ENCODE measurements at places on chromosomes 3 and 15.

DNA sequence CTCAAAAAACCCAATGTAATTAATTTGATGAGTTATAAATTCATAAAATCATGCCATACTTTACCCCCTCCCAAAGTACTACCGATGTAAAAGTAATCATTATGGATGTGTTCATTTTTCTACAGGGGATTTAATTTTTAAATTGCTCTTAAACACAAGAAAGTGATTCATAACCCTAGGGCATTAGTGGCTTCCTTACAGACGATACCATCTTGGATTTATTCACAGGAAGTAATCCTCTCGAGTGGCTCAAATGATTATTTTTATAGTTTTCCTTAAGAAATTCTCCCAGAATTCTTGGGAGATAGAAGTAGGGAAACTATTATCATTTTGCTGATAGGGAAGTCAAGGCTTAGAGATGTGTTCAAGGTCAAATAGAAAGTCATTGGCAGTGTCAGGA, 80.9 kb downstream of the PEX5L start:
- no peak for DNase-seq

- no peak for DNase-seq
Observed at GRCh38 chr15:40737048-40737447, 18.0 kb downstream of the RMDN3 start.

DNA sequence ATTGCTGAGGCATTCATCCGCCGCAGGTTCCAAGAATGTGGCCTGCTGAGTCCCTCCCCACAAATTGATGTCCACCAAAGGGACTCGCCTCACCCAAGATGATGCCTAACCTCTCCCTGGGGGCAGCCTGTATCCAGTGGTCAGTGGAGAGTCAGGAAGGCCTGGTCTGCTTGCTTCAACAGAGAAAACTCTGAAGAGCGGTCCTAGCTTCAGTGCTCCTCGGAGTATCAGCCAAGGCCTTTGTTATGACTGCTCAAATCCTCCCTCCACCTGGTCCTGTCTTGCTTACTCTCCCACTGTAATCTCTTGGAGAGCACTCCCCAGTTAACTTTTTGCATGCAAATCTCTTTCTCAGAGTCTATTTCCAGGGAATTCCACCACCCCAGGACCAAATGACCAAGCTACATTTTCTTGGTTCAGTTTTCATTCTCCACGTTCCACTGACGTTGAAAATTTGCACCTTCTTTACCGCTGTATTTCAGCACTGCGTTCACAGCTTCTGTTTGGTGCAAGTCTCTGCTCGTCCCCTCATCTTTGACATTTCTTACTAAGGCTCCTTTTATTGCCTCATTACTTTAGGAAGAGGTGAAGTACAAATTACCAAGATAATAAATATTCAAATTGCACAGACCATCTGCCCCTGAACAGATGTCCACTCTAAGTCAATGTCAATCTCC, 22.3 kb downstream of the CMTM7 start:
- no peak for DNase-seq

GRCh38 chr15:56292546-56293316, 49.1 kb upstream of the RFX7 start:
- DNase-seq, result no peak

- DNase-seq, result no peak
Observed at GRCh38 chr3:106212665-106213222, 343.9 kb upstream of the CBLB start.

- no peak for DNase-seq
Observed at GRCh38 chr15:65818927-65819562, 27.0 kb upstream of the DENND4A start.

- DNase-seq, result no peak
Observed at GRCh38 chr15:60093273-60094067, 89.4 kb downstream of the FOXB1 start.

Data from stimulated activated CD8-positive, alpha-beta memory T cell treated with anti-CD3 and anti-CD28 coated beads, Interleukin-2, amount 100 ng/mL, for 48 hours (primary cell).